ENCODE measurements at places on chromosomes 5 and 9.

GRCh38 chr5:8598996-8599395 lies 730.0 kb downstream of the MTRR start:
- no peak for DNase-seq

- no peak for DNase-seq
These were observed 45.5 kb upstream of the ALDH1A1 start for GRCh38 chr9:72998363-72998762.

DNA sequence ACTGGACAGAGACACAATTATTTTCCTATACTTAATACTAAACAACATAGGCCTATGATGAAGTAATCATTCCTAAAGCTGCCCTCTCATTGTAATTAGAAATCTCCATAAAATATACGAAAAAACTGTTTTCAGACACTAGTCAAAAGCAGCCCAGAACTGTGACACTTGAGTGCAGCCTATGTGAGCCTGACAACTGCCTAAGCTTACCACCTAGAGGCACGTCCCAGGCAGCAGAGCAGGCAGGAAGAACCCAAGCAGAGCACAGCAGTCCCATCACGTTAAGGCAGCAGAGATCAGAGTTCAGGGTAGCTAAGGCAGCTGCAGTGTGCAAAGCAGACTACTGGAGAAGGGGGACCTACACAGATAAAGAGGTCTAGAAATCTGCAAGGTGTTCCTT lies 46.4 kb downstream of the GOLPH3 start:
- no peak for DNase-seq

DNA sequence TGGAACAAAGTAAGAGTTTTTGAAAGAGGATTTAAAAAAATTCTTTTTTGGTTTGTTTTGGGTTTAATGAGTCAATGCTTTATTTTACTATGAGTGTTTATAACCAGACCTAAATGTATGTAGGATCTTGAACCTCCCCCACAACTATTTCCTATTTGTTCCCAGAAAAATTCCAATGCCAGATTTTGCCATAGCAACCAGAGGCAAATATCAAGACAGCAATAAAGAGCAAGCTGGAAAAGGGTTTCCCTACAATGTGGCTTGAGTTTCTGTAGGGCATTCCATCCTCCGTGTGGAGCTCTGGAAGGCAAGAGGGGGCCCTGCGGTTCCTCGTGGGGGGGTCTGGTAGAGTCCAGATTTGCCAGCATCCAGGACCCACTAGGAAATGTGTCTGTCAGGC lies 27.8 kb upstream of the GDNF start:
- no peak for DNase-seq

DNA sequence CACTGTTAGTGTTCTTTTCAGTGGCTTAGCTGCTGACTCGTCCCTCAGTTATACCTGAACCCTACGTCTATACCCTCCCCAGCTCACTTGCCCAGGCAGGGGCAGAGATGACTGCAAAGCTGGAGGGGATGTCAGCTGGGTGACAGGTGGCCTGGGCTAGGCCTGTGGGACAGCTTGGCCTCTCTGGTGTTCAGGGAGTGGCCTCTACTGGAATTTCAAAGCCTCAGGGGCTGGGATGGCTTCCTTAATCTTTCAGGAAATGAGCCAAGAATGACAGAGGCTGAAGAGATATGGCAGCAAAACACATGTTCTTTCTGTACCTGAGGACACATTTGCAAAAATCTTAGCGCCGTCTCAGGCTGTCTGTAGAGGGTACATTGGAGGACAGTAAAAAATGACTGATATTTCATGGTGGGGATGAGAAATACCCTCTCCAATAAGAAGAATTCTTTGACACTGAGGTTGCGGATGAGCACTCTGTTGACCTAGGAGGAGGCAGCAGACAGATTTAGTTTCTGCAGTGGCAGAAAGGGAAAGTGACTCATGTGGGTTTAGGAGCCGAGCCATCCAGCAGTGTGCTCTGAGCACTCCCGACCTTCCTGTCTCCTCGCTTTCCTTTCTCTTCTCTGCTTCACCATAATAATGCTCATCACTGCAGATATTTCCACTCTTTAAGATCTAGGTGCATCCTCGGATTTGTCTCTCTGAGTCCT lies 54.4 kb downstream of the ENTREP1 start:
- no peak for DNase-seq

GRCh38 chr9:111276431-111277128 lies 53.4 kb downstream of the OR2K2 start:
- DNase-seq, result no peak

DNA sequence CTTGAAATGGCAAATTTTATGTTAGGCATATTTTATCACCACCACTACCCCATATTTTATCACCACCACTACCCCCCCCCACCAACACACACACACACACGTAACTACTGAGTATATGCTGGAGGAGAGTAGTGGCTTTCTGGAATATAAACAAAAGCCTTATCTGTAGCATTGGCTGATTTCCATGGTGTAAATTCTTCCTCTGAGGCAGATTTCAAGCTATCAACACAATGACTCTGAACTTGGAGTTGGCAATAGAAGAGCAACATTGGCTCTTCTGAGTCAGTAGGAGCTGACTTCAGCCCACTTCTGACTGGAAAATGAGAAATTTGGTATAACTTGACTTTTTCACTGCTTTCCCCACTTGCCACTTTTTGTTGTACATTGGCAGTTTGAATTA lies 143.0 kb downstream of the CAVIN4 start:
- DNase-seq, result no peak

- no peak for DNase-seq
These were observed 335.4 kb downstream of the MSX2 start for GRCh38 chr5:175059687-175060211.

DNA sequence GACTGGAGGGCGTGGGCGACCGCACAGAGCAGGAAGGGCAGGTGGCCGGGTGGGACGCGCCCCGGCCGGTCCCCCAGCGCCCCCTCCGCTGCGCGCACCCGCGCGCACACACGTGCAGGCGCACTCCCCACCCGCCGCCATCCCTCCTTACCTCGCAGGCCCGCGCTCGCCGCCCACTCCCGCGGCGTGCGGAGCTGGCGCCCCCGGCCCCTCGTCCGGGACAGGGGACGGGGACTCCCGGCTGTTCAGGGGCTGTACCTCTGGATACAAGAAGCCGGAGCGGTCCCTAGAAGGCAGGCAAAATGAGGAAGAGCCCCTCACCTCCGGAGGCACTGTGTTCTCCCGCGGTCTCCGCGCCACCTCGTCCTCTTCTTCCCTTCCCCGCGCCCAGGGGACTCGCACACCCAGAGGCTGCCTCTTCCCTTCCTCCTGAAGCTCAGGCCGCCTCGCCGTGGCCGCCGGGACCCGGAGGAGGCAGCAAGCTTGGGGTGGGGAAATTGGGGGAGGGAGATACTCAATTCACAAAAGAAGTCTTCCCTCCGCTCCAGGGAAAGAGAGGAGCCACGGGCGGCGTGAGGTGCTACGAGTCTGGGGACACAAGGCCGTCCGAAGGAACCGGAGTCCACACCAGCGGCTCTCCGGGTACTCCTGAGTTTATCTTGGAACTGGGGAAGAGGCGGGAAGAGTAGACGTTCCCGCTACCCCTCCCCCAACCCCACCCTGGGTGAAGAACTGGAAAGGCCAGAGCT lies 1.4 kb upstream of the GABRB2 start:
- peak; percentile 42 for DNase-seq

DNA sequence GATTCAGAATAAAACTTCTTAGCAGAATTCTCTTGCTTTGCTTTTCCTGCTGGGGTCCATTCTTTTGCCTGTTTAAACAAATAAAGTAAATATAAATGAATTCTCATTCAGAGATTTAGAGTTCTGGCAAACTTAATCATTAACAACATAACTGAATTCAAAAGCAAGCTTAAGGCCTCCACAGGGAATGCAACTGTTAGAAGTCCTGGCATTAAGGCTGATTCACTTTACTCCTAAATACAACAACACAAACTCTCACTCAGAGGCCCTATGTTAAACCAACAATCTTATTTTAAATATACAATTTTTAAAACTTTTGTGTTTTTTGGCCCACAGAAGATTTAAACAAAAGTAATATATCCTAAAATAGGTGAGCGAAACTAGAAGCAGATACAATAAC lies 178.3 kb downstream of the AP3B1 start:
- DNase-seq, result no peak

GRCh38 chr5:96404191-96404867 lies 28.7 kb downstream of the PCSK1 start:
- DNase-seq, result no peak

GRCh38 chr5:392431-392988 lies 50.5 kb upstream of the EXOC3 start:
- DNase-seq, result peak; percentile 95

- DNase-seq, result no peak
These were observed 38.3 kb downstream of the FNIP1 start for GRCh38 chr5:131758520-131758900.

DNA sequence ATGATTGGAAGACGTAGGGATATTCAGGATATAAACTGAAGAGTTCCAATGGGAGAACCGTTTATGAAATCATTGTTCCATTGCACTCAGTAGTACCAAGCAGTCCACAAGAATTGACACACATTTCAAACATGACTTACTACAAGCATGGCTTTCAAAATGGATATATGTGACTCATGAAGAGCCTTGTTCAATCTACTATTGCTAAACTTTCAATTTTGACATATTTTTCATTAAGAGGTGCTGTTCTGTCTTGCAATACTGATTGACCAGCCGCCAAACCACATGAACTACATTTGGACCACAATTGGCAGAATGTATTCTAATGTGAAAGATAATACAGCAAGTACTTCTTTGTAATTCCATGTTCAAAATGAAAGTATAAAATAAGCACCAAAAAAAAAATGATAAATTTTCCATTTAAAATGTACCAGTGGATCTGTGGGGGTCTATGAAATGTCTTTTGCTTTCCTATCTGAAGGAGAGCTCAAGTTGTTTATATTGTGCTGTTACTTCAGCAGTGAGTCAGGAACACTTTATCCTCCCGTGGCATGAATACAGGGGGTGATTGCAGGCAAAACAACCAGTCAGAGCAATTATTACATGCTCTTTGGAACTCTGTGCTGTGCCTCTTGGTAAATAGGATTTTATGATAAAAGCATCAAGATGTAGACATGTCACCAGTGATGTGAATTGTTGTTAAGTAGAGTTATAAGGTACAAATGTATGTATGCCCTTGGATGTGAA lies 366.0 kb downstream of the ARRDC3 start:
- no peak for DNase-seq

DNA sequence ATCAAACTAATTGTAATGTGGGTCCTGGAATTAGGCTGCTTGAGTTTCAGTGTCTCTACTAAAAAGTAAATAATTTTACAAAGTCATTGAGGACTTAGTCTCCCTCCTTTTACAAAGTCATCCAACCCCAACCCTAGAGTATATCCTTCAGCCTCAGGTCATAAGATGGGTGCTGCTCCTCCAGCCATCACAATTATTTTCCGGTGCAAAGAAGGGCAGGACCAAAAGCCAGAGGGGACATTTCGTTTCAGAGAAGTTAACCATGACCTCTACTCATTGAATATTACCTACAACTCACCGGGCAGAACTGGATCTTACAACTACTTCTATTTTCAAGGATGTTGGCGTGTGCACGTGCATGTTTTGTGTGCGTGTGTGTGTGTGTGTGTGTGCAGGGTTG lies 60.5 kb upstream of the TNFSF8 start:
- DNase-seq, result no peak

DNA sequence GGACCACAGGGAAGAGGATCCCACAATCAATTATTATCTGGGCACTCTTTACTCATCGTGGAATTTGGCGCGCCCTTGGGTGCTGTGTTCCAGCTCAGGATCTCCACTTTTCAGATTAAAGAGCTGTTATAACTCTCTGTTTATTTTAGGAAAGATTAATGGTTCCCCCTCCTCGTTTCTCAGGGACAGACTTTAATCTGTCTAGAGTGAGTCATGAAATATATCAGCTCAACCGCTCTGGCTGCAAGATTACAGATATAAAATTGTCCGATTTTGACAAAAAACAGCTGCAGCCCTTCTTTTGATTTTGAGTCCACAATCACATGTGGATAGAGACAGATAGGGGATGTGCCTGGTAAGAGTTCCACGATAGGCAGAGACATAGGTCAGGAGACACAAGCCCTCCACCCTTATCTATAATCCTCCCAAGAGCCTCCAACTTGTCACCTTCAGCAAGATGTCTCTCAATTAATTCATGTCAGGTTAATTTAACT lies 77.6 kb upstream of the ANKRD55 start:
- no peak for DNase-seq

- DNase-seq, result no peak
These were observed 508.1 kb downstream of the NR2F1-AS1 start for GRCh38 chr5:93072831-93073459.

DNA sequence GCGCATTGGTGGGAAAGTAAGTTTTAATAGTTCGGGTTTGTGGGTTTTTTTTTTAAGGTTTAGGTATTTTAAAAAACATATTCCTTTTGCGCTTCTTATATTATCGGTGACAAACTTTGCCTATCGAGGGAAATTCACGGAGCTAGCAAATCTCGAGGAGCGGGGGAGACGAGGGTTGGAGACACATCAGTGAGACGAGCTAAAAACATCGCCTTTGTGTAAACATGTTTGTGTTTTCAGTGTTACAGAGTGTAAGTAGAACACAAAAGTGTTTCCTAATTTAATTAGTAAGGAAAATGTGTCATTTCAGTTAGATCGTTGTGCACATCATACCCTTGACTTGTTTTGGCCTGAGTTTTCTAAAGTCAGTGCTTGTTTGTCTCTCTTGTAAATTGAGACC lies 945 bp downstream of the BTF3 start:
- no peak for DNase-seq

- DNase-seq, result no peak
These were observed 408.1 kb downstream of the FAM170A start for GRCh38 chr5:120037451-120037850.

GRCh38 chr9:35952526-35953191 lies 5.3 kb downstream of the OR2S2 start:
- no peak for DNase-seq

- DNase-seq, result no peak
These were observed 85.8 kb upstream of the ALDH1A1 start for GRCh38 chr9:73038613-73039012.

DNA sequence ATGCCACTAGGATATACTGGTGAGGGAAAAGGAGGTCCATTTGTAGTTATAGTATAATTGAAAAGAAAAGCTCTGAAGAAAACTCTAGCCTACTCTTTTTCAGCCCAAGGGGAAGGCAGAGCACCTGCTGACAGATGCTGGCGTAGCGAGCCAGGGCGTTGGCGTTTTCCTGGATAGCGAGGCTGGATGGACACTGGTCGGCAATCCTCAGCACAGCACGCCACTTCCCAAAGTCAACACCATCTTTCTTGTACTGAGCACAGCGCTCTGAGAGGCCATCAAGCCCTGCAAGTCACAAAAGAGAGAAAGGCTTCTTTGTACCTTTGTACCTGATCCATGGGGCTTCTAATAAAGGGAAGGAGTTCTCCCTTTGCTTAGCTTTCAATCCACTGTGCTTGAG lies 8.2 kb downstream of the ALDOB start:
- no peak for DNase-seq

- DNase-seq, result no peak
These were observed 129.4 kb upstream of the RASA1 start for GRCh38 chr5:87138091-87138805.

DNA sequence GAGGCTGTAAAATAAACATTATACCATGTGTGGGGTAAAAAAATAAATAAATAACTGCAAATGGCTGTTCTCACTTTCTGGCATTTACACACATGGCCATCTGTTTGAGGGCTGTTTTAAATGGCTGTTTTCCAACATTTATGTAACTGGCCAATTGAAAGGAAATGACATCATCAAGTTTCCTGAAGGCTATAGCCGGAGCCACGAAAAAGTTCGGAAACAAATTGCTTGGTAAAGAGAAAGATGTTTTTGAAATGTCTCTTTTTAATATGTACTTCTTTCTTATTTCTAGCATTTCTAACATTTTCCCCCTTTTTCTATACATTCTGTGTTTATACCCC lies 95.4 kb upstream of the DAB2 start:
- no peak for DNase-seq

- no peak for DNase-seq
These were observed 69.5 kb downstream of the USP20 start for GRCh38 chr9:129904734-129905133.

- no peak for DNase-seq
These were observed 5.7 kb downstream of the PDE6A start for GRCh38 chr5:149938791-149939358.
